Upper lobe of right lung (tissue), 1 donor: ENCODE measurements at places on chromosomes 12 and 14.

DNA sequence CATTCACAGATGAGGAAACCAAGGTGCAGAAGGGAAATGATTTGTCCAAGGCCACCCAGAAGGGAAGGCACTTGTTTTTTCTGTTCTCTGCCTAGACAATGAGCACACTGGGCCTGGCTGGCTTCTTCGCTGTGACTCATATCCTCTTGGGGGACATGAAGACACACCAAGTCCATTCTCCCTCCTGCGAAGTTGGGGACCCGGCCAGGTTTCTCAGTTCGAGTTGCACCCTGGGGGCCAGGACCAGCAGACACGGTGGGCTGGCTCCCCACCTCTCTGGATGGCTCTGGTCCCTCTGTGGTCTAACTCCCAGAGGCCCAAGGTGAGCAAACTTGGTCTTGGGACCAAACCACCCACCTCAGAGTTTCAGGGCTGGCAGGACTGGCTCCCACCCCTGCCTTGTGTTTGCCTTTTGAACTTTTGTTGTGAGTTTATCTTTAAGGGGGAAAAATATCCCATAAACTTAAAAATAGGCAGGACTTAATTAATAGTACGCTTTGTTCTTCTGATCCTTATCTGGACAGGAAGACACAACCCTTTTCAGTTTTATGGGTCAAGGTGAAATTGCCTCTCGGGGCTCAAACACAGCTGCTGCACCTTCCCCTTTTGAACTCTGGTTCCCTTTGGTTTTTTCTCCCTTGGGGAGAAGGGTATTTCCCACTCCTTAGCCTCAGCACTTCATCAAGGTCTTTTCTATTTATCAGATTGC is 9.0 kb upstream of the MLEC start:
- DNase-seq = no peak

- DNase-seq = no peak
These were observed 194.4 kb downstream of the RASSF9 start for GRCh38 chr12:85641796-85642195.

GRCh38 chr14:40616579-40616978 is 990.1 kb upstream of the LRFN5 start:
- no peak for DNase-seq

DNA sequence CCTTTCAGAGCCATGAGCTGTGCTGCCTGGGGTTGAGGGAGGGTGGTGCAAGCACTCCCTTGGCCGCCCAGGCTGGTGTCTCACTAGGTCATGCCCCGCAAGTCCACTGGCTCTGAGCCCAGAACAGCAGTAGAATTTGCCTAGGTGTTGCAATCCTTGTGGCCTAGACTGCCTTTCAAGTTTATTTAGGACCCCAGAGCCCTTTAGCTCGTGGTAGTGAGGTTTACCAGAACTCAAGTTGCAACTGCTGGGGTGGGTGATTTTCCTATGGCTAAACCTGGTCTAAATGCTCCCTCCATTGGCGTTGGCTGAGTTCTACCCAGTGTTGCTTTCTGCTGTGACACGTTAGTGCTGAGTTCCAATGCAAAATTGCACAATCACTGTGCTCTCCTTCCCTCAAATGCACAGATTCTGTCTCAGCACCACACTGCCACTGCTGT is 287.2 kb downstream of the BCAT1 start:
- peak; percentile 85 for DNase-seq

DNA sequence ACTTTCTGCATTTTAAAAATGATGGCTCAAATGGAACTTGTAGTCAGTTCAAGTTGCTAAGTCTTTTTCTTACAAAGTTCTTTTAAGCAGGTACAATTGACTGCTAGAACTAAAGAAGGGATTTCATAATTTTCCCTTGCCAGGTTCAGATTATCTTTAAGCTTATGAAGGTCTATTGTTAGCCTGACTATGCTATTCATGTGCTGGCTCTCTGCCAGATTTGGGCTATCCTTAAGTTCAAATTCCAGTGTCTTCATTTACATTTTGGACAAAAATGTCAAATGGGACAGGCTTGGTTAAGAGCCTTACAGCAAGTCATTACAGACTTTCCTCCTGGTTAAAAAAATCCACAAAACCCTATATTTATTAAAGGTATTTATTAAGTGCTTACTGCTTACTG is 42.3 kb downstream of the INSM2 start:
- DNase-seq = no peak

DNA sequence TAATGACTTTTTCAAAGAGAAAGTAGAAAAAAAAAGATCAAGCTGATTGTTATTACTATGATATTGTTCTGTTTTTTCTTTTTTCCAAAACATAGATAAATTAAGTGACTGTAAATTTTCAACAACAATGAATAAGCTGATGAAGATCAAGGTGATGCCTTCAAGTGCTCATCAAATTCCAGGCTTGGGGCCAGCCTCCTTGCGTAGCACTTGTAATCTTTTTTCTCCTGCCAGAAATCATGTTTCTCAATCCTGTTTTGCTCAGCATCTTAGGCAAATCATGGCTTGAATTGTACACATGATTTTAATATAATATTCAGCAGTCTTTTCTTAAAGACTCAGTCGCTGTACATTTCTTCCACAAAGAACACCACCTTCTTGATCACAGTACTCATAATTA is 333.2 kb downstream of the NPAS3 start:
- no peak for DNase-seq

GRCh38 chr12:47095446-47096236 is 15.9 kb upstream of the AMIGO2 start:
- DNase-seq = no peak
